ENCODE measurements at places on chromosomes 7 and 10.

DNA sequence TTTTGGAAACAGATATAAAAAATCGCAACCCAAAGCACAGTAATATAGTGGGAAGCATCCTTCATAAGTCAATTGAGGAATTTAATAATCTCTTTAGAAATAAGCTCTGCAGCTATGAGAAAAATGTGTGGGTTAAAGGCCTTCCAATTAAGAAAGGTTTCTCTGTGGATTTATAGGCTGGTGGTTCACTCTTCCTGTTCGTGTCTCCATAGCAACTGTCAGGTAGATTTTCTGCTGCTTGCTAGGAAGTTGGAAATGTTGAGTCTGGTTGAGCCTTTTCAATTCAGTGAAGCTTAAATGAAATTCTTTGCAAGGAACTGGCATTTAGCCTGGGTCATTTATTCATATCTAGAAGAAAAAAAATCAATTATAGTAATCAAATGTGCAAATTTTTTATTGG is 652.8 kb upstream of the CELF2 start:
- no peak for DNase-seq

- DNase-seq, result no peak
These were observed 891 bp upstream of the WAPL start for GRCh38 chr10:86522510-86522855.

DNA sequence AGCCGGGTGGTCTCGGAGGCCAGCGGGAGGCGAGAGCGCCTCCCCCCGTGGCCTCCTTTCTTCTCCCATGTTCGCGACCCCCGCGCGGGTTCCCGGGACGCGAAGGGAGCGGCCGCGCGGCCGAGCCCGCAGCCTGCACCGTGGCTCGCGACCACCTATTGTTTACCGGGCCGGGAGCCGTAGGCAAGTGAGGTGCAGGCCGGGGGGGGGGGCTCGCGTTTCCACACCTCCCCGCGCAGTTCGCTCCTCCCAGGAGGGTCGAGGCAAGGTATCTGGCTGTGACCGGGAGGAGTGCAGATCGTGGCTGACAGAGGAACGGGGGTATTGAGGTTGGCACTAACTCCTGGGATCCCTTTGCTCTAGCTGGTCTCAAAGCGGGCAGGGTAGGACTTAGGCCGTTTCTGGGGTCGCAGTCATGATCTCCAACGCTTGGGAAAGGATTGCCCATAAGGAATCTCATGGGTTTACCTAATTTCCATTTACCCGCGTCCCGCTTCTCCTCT is 734 bp downstream of the PTPN12 start:
- DNase-seq, result peak; percentile 10

DNA sequence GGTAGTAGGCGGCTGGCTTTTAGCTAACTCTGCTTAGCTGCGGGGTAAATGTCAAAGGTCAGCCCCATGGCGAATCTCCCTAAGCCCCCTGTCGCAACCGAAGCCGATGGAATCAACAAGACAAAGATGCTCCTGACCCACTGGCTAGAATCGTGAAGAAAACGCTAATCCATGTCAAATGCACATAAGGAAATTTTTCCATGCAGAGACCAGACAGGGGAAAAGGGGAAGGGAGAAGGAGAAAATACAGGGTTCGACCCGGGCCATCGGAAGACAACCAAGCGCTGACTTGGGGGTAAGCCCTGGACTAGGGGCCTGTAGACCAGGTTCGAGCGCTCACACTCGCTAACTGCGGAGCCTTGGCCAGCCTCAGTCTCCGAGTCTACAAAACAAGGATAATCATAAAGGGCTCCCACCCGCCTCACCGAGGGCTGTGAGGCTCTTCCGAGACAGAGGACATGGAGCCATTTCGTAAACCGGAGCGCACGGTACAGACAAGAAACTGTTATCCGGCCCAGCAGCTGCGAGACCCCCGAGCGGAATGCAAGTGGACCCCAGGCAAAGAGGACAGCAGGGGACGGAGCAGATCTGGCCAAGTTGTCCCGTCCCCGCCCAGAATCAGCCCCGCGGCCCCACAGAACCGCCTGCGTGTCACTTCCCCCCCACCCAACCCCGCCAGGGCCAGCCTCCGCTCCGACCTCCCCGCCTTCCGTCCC is 507 bp downstream of the SAR1A start:
- no peak for DNase-seq

GRCh38 chr7:107286751-107287621 is 118.2 kb downstream of the HBP1 start:
- DNase-seq, result no peak

DNA sequence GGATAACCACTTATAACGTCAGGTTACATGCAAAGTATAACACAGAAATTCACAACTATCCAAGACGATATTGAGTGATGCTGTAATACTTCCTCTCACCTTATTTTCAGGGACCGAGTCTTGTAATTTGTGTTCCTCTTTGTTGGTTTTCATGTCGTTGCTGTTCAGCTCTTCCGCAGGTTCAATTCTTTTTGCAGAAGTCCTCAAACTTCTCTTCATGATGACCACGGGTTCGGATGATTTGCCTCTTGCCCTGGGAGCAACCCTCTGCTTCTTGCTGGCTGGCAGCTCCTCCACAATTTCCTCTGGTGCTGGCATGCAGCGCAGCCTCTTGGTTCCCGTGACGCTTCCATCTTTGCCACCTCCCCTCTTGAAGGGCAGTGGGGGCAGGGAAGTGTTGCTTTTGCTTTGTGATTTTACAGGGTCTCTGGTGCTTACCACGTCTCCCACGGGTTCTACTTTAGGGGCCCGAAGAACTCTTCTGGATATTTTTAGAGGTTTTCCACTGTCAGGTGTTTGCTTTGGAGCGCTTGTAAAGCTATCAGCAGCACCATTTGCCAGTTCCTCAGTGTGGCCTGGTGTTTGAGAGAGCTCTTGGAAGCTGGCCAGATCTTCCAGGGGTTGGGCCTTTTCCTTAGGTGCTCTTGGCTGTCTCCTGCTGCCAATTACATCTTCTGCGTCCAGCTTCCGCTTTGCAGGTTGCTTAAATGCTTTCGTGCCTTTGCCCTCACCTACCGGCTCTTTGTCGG is 23.6 kb downstream of the MKI67 start:
- no peak for DNase-seq

GRCh38 chr10:34816085-34816496 is 995 bp upstream of the PARD3 start:
- DNase-seq, result no peak

- no peak for DNase-seq
These were observed 18.3 kb upstream of the PODXL start for GRCh38 chr7:131574741-131575140.

DNA sequence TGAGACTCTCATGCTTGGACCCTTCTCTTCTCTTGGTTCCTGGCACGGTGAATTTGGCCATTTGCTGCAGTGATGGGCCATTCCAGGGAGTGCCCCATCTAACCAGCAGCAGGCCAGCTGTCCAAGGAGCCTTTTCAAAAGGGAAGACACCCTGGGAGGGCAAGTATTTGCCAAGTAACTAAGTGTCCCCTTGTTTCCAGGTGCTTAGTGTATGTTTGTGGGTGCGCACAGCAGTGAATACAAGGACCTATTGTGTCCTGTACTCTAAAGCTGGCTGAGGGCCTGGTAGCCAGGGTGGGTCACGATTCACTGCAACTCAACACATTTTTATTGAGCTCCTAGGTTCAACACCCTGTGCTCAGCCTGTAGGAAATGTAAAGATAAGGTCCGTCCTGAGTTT is 348.8 kb downstream of the RNLS start:
- DNase-seq, result no peak

- DNase-seq, result peak; percentile 2
These were observed 19.6 kb upstream of the INPP5A start for GRCh38 chr10:132517951-132518521.

DNA sequence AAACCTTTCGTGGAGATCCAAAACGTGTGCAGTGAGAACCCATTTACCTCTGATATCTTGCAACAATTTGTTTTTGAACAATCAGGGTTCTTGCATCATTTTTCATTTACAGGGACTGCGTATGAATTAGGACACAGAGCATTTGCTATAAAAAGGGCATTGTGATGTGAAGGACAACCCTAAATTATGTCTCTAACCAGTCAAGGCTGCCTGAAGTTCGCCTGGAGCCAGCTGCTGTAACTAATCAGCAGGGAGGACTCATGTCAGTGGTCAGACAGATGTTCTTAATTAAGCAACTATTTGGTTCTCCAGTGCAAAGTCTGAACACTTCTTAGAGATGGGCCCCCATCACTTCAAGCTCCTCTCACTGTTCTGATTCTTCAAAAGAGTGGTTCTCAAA is 674.8 kb downstream of the KCNMA1 start:
- no peak for DNase-seq

GRCh38 chr7:17380736-17381662 is 82.5 kb downstream of the AHR start:
- no peak for DNase-seq

DNA sequence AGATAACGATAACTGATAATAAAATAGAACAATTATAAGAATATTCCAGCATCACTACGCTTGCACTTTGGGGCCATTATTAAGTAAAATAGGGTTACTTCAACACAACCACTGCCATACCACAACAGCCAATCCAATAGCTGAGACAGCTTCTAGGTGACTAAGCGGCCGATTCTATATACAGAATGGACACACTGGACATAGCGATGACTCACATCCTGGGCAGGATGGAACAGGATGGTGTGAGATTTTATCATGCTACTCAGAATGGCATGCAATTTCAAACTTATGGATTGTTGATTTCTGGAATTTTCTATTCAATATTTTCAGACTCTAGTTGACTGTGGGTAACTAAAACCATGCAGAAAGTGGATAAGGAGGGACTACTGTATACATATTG is 920.9 kb downstream of the LRMDA start:
- no peak for DNase-seq

GRCh38 chr10:87066865-87067264 is 27.8 kb downstream of the GLUD1 start:
- DNase-seq, result no peak

DNA sequence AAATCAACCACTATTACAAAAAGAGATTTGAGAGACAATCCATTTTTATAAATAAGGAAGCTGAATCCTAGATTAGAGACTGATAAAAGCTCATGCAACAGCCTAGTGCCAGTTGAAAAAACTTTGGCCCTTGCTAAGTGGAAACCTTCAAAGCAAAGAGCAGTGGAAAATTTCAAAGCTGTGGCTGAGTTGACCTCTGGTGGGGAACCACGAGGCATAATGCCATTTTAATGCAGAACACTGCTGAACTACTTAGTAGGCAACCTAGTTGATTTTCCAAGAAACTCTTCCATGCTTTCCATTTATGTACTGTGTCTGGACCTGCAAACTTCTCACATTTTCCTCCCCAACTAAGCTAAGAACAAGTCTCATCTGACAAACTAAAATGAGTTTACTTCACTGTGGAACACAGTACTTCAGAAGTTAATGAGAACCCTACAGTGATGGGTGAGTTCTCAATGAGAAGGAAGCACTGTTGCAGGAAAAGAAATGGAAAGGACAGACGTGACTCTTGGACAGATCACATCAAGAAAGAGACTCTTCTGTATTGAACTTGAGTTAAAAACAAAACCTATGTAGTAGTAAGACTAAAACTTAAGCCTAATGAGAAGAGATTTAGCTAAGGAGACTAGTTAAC is 19.5 kb downstream of the FZD9 start:
- DNase-seq, result no peak

DNA sequence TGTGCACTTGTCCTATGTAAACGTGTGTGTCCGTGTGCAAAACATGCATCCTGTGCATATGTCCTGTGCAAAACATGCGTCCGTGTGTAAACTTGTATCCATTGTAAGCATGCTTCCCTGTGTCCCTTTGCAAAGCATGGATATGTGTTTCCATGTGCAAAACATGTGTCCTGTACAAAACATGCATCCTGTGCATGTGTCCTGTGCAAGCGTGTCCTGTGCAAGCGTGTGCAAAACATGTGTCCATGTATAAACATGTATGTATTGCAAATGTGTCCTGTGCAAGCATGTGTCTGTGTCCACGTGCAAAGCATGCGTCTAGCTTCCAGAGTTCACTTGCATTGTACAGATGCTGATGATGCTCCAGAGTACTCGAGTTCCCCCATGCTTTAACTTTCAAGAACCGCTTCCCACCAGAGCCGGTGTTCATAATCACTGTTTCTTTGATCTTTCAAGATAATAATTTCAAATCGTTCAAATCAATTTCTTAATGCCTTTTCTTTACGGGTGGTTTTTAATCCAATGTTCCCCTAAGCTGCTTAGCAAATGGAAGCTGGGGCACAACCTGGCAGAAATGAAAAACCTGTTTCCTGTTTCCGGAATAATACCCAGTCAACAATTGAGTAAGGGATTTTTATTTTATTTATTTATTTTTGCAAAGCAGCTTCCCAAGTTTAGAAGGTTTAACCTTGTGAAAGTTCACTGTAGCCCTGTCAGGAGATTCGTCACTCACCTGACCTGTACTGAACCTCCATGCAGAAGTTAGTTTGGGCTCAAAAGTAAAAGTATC is 641 bp upstream of the ASB13 start:
- DNase-seq, result no peak

DNA sequence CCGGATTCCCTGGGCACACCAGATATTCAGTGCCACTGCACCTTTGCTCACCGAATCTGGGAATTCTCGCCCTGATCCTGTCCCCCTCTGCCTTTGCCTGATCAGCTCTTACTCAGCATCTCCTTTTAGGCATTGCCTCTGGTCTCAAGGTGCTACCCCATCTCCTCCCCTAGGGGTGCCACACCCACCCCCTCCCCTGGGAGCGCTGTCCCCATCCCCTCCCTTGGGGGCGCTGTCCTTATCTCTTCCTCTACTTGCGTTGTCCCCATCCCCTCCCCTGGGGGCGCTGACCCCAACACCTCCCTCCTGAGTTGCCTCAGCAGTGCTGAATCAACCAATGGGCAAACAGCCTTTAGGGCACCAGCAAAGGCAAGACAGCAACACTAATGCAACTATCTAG is 686.9 kb upstream of the FOXK1 start:
- no peak for DNase-seq

GRCh38 chr10:11322698-11323097 is 288.8 kb downstream of the USP6NL start:
- DNase-seq, result no peak

DNA sequence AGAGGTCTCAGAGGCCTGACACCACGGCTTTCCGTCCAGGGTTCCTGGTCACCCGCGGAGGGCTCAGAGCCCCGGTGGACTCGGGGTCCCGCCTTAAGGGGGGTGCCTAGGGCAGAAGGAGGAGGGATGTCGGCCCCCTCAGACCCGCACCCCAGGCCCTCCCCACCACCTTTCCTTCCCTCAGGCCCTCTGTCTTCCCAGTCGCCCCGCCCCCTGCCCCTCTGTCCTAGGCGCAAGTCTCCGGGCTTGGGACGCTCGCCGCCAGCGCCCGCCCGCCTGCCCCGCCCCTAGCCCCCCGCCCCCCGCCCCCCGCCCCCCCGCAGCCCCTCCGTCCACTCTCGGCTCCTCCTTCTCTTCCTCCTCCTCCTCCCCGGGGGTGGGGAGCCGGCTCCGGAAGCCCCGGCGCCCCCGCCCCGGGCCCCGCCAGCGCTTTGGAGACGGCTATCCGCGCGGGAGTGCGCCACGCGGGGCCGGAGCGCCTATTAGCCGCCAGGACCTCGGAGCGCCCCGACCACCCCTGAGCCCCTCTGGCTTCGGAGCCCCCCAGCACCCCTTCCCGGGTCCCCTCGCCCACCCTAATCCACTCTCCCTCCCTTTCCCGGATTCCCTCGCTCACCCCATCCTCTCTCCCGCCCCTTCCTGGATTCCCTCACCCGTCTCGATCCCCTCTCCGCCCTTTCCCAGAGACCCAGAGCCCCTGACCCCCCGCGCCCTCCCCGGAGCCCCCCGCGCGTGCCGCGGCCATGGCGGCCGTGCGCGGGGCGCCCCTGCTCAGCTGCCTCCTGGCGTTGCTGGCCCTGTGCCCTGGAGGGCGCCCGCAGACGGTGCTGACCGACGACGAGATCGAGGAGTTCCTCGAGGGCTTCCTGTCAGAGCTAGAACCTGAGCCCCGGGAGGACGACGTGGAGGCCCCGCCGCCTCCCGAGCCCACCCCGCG is at the start of gene AEBP1:
Gene AEBP1, plus strand, starts transcription at position 423 of the 937 bp plus-strand sequence. Its CDS starts 321 bp downstream, at position 744.
- no peak for DNase-seq

GRCh38 chr10:61942604-61943461 is 41.3 kb downstream of the ARID5B start:
- no peak for DNase-seq
